IMR-90 (cell line): ENCODE measurements at places on chromosomes 2 and 18. TPM values are rescaled to one million over a fixed set of nuclear protein-coding genes. Genes with fewer than 3 reads are reported as not detected.
A peak's percentile ranks its signal among the peaks of the same experiment; 100 is the strongest.

DNA sequence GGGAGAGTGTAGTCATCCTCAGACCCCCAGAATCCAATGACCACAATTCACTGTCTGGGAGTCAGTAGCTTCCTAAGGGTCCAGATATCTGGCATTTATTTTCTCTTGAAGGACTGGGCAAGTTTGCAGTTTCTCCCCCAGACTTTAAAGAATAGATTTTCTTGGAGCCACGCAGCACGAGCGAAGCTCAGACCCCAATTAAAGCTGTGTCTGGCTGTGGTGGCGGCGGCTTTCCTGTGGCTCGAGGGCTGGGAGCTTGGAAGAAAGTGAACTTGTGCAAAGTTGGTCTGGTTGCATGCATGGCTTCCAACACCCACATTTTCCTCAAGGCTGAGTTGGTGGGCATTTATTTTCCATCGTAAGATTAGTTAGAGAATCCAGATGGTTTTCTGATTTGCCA, 105.0 kb downstream of the ACKR3 start:
- no peak for DNase-seq

Gene DES
- 3.3 and 4.3 TPM in 2 replicates for total RNA-seq

DNA sequence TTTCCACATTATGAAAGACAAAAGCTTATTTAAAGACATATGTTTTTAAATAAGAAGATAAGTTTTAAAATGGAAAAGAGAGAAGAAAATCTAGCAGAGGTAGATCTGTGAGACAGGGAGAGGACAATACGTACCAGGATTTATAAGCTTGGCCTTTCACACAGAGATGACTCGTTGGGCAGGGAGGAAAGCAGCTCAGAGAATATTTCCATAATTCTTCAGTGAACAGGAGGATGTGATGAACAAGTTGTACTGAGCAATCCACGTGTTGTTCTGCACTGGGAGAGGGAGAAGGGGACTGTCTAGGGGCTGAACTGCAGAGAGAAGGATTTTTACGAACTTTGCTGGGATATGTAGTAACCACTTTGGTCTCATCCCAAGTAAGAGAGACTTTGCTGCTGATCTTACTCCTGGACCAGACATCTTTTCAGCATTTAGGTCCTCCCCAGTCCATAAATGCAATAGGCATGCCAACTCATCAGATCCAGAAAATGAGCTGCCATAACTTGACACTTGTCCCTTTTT, 162.5 kb upstream of the SETBP1 start:
- DNase-seq, result no peak

- DNase-seq, result no peak
These were observed 104.1 kb downstream of the DLGAP1 start for GRCh38 chr18:4351005-4351404.

GRCh38 chr2:37871456-37872191, 53.5 kb upstream of the RMDN2 start:
- peak; percentile 81 for DNase-seq

Gene TBR1
- total RNA-seq, result not detected in 2 replicates

DNA sequence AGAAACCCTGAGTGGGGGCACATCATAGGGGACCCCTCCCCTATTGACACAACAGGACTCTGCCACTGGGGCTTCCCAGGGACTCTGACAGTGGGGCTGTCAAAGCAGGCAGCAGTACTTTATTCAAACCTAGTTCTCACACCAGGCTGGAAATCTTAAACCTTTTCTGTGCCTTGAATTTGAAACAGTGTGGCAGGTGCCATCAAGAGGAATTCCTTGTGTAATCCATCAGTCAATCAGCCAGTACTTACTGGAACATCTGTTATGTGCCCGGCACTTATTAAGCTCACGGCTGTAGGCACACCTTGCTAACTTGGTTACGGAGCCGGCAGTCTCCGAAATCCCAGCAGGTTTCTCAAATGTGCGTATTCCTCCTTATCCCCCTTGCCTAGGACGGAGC, 12.0 kb downstream of the GLI2 start:
- no peak for DNase-seq

DNA sequence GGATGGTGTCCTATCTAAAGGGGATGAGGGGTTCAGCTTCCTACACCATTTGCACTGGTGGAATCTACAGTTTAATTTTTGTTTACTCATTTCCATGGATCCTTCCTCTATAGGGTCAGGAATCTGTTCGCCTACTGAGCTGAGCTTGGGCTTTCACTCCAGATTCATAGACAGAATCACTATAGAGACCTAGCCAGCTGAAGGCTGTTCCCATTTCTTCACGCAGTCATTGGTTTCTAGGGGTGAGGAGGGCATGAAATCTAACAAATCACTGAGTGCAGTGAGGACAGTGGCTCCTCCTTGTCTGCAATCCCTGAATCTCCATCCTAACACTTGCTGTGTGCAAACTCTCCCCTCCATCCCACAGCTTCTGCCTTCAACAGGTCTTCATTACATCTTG, 578.5 kb downstream of the TSN start:
- DNase-seq, result no peak

Gene UGT1A10
- not detected in 2 replicates for total RNA-seq

DNA sequence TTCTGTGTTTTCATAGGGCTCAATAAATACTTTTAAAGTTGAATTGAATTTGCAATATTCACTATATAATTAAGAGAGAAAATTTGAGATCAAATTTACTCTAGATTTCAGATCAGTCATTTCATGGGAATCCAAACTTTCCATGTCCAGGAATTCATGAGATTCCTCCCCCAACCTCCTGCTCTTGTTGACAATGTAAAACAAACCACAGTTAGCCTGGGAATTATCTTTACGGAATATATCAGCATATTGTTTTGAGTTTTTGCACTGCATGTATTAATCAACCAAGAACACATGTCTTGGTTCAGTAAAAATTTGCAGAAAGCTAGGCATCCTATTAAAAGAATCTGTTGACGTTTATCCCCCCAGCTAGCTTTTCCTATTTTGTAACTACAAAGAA, 42.3 kb downstream of the CYP1B1 start:
- no peak for DNase-seq

DNA sequence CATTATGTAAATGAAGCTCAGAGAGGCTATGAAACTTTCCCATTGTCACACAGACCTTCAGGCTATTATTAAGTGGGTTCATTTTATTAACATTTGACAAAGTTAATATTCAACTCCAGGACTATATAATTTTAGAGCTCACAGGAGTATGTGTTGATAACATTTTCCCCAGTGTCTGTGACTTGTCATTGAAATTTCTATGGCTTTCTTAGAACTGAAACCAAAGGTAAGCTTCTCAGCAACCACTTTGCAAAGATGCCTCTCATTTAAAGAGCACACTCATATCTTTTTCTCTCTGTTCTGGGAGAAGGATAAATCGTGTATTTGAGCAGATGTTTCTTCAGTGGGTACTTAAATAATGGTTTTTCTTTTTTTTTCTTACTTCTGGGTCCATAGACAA, 61.8 kb upstream of the LHCGR start:
- no peak for DNase-seq

DNA sequence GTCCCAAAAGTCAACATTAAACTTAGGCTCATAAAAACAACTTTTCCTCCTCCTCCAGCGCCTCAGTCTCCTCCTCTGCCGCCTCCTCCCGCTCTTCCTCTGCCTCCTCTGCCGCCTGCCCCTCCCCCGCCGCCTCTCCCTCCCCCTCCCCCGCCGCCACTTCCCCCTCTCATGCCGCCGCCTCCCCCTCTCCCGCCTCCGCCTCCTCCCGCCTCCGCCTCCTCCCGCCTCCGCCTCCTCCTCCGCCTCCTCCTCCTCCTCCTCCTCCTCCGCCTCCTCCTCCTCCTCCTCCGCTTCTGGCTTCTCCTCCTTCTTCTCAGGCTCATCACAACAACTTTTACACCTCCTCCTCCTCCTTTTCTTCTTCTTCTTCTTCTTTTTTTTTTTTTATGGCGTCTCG, 599.9 kb downstream of the TMEM182 start:
- DNase-seq, result no peak

GRCh38 chr2:153311432-153311831, 167.1 kb downstream of the RPRM start:
- no peak for DNase-seq

Gene CEP192
- total RNA-seq, result 29.0 and 34.2 TPM in 2 replicates

DNA sequence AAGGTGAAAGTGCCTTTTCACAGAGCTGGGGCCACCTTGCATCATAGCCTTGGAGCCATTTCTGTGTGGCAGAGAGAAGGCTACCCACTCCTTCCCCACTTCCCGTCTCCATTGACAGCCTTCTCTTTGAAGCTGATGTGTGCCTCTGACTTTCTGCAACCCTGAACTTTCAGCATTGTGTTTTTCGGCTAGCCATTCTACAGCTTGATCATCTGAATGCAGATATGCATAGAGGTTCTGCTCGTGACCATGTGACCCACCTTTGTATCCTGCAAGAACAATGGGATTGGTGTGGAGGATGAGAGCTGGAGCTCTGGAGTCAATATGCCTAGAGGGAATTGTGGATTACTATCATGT, 69.1 kb upstream of the KCNE4 start:
- DNase-seq, result no peak

DNA sequence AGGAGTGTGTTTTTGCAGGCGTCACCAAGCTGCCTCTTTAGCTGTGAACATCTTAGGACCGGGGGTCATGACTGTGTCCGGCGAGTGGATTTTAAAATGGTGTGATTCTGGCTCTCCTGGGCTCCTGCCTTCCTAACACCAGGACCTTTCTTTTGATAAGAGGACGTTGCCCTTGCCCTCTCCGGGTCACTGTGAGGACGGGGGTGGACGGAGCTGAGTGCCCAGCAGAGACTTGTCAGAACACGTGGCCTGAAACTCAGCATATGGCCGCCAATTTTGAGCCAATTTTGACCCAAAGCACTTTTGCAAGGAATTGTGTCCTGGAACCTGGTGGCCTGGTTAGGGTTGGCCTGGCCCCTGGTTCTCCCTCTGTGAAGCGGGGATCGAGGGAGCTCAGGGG, 40.2 kb downstream of the RTP5 start:
- DNase-seq, result no peak

DNA sequence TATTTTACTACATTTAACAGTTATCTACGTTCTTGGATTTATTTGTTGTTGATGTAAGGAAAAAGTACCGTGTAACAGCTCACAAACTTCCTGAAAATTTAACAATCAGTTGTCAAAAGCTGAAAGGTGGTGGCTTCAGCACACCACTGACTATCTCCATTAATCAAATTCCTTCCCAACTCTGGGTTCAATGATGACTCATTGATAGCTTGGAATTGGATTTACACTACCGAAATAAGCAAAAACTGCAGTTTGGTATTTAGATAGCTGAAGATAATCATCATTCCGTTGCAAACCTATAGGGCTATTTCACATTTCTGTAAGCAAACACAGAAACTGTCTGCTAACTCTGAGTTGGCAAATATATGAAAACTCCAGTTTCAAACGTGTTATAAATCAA, 322.3 kb upstream of the TFPI start:
- no peak for DNase-seq

Gene UPP2
- total RNA-seq, result not detected in 2 replicates

DNA sequence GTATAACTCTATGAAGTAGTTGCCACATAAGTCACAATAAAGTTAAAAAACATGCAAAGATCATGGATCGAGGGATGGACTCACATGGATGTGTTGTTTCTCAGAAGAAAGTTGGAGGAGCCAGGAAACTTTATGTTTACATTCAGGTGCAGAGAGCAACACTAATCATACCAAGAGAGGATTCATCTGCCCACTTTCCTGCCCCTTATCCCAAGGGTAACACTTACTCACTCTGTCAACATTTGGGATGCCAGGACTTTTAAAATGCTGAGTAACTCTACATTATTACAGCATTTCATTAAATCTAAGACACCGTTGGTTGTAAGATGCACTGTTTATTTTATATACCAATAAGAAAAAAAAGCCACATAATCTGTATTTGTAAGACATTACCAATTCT, 170.4 kb downstream of the KCNE4 start:
- DNase-seq, result no peak

DNA sequence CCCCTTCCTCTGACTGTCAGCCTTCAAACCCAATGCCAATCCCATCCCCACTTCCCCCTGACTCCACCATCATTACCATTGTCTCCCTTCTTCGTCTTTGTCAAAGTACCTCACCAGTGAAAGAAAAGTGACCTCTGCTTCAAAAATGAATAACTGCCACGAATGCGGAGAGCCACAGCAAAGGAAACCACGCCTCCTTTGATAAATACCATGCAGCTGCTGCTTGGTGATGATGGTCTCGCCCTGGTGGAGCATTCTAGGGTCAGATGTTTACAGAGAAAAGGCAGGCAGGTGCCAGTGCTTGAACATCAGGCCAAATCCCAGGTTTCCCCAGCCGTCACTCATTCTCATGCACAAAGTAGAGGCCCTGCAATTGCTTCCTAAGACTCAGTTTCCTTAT, 162.2 kb downstream of the BCL11A start:
- no peak for DNase-seq

GRCh38 chr2:25369439-25369838, 27.7 kb upstream of the DNMT3A start:
- DNase-seq, result no peak

Gene CREG2
- total RNA-seq, result not detected in 2 replicates

- no peak for DNase-seq
These were observed 2.3 kb downstream of the WNT10A start for GRCh38 chr2:218882866-218883366.

- DNase-seq, result no peak
These were observed 27.6 kb downstream of the TTR start for GRCh38 chr18:31619291-31619690.

GRCh38 chr2:233419602-233420391, 65.5 kb downstream of the DGKD start:
- DNase-seq, result peak; percentile 31

GRCh38 chr2:65431421-65432226, 775 bp downstream of the SPRED2 start:
- peak; percentile 33 for DNase-seq

Gene NEMP2
- total RNA-seq, result 1.3 and 2.2 TPM in 2 replicates

GRCh38 chr2:64142741-64143168, 1.5 kb downstream of the PELI1 start:
- DNase-seq, result peak; percentile 4

DNA sequence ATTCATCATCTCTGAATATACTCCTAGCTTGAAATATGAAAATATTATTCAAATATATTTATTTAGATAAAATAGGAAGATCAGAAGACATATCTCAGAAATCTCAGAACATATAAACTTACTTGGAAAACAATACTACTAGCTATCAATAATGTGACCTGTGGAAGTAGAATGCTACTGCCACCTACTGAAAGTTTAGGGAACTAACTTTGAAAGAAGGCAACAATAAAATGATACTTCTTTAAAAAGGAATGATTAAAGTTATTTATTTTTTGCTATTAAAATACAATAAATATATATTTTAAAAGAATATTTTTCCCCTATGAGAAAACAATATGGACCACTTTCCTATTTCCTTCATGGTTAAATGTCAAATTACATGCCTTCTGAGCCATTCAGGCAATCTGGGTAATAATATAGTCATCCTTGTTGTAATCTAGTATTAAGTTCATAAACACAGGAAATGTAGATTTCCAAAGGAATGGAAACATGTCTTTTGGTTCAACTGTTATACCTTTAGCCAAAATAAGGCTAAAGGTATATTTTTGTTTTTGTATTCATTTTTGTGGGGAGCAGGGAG, 26.0 kb downstream of the ACADL start:
- peak; percentile 41 for DNase-seq

GRCh38 chr2:2876331-2877221, 501.0 kb downstream of the EIPR1 start:
- no peak for DNase-seq

GRCh38 chr2:141906678-141907077, 224.1 kb downstream of the LRP1B start:
- DNase-seq, result no peak

Gene SAG
- total RNA-seq, result not detected in 2 replicates

Gene SCG2
- total RNA-seq, result 0.36 and 0.56 TPM in 2 replicates

- DNase-seq, result no peak
These were observed 212.0 kb downstream of the MCFD2 start for GRCh38 chr2:46703588-46703987.
